ENCODE measurements at places on chromosomes 12 and 14. TPM values are rescaled to one million over a fixed set of nuclear protein-coding genes. Genes with fewer than 3 reads are reported as not detected.

DNA sequence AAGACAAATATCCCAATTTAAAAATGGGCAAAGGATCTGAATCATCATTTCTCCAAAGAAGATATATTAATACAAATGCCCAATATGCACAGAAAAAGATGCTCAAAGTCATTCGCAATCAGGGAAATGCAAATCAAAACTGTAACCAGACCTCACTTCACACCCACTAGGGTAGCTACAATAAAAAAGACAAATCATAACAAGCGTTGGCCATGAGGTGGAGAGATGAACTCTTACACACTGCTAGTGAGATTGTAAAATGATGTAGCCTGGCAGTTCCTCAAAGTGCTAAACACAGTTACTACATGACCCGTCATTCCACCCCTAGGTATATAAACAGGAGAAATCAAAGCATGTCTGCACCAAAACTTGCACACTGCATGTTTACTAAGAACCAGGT is 30.4 kb downstream of the CDC42BPB start:
- no peak overlapping the region for H3K27ac ChIP-seq
- H3K27me3 ChIP-seq, result no peaks in the 10 kb centered on the region
- DNase-seq, result no peak
- no peaks in the 10 kb centered on the region for H3K36me3 ChIP-seq

GRCh38 chr12:125283521-125283920 is 218.3 kb downstream of the AACS start:
- H3K4me1 ChIP-seq, result no peaks in the 10 kb centered on the region
- no peaks in the 10 kb centered on the region for H3K36me3 ChIP-seq
- no peak overlapping the region for H3K27ac ChIP-seq
- H3K4me3 ChIP-seq, result no peak overlapping the region
- no peaks in the 10 kb centered on the region for H3K27me3 ChIP-seq

GRCh38 chr12:2082321-2082720 is 29.5 kb downstream of the CACNA1C start:
- H3K27me3 ChIP-seq, result no peaks in the 10 kb centered on the region
- no peaks in the 10 kb centered on the region for H3K36me3 ChIP-seq
- H3K27ac ChIP-seq, result peak overlapping the region; percentile 59
- H3K4me1 ChIP-seq, result no peaks in the 10 kb centered on the region
- H3K4me3 ChIP-seq, result no peak overlapping the region

DNA sequence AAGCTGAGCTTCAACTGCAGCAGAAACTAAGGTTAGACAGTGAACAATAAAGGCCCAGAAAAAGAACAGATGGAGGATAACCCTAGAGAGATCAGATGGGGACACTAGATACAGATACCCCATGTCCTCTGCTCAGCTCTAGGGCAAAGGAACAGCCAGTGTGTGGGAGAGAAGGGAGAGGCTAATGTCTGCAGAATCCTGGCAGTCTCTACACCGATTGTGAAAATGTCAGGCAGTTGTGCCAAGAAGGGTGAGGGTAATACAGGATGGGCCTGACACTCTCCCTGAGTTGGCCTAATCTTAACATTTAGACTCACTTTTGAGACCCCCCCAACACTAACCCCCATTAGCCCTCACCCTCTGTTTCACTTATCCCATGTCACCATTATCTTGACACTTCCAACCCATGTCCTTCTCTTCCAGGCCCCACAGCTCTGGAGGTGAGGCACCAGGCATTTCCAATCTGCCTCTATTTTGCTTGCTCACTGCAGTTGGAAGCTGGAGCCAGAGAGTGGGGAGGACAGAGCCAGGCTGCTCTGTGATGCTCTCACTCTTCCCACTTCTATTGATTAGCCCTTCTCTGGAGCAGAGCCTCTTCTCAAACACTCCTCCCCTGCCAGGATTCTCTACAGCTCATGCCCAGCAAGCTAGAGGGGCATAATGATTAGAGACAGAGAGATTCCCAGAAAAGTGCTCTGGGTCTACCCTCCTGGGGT is 3.0 kb upstream of the BLOC1S1 start:
- H3K4me1 ChIP-seq, result peaks cover 66% of the 10 kb centered on the region
- H3K36me3 ChIP-seq, result no peaks in the 10 kb centered on the region
- no peaks in the 10 kb centered on the region for H3K27me3 ChIP-seq

GRCh38 chr12:96986883-96987523 is 79.9 kb downstream of the NEDD1 start:
- H3K27me3 ChIP-seq, result no peaks in the 10 kb centered on the region
- no peak overlapping the region for H3K27ac ChIP-seq
- no peak for DNase-seq
- H3K36me3 ChIP-seq, result no peaks in the 10 kb centered on the region

- H3K4me3 ChIP-seq, result no peak overlapping the region
- no peak overlapping the region for H3K27ac ChIP-seq
- no peak for DNase-seq
- no peaks in the 10 kb centered on the region for H3K4me1 ChIP-seq
- no peaks in the 10 kb centered on the region for H3K36me3 ChIP-seq
- H3K27me3 ChIP-seq, result no peaks in the 10 kb centered on the region
Observed at GRCh38 chr14:98928418-98928817, 343.6 kb downstream of the BCL11B start.

DNA sequence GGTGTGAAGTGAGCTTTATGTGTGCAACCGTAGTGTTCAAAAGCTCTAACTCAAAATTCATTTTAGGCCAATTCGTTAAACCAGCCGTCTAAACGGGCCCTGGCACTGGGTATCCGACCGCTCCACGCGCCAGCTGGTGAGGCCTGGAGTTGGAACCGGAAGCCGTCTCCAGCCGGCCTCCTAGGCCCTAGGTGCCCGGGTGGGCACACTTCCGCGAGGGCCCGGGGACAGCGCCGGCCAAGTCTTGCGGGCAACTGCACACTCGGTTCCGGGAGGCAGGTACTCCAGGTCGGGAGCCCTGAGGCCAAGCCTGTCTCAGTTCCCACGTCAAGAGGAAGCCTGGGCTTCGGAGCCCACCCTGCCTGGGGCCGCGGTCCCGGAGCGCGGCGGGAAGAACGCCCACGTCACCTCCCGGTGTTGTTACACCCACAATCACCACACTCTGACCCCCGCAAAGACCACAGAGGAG is 16.2 kb downstream of the OTX2 start:
- H3K27ac ChIP-seq, result no peak overlapping the region
- H3K36me3 ChIP-seq, result no peaks in the 10 kb centered on the region

The ERP27 gene
- 0.70 TPM for total RNA-seq

The HAL gene
- 0.24 TPM for total RNA-seq

The LALBA gene
- not detected for total RNA-seq
